ENCODE measurements at places on chromosomes 1 and 21.

DNA sequence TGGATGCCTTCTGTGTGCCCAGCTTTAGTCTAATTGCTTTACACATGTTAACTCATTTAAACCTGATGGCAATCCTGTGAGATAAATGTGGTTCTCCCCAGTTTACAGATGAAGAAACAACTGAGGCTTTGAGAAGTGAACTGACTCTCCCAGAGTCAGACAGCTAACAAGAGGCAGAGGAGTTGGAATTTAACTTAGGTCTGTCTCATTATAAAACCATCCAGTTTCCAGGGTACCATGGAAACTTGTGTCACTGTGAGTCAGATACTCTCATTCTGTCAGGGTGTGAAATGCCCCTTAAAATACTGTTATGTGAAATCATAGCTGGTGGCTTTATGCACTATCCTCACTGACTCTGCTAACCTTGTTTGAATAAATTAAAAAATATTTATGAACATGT lies 206.6 kb downstream of the PBX1 start:
- DNase-seq, result no peak

- no peak for DNase-seq
These were observed 1.3 kb upstream of the TXNIP start for GRCh38 chr1:145997718-145998023.

DNA sequence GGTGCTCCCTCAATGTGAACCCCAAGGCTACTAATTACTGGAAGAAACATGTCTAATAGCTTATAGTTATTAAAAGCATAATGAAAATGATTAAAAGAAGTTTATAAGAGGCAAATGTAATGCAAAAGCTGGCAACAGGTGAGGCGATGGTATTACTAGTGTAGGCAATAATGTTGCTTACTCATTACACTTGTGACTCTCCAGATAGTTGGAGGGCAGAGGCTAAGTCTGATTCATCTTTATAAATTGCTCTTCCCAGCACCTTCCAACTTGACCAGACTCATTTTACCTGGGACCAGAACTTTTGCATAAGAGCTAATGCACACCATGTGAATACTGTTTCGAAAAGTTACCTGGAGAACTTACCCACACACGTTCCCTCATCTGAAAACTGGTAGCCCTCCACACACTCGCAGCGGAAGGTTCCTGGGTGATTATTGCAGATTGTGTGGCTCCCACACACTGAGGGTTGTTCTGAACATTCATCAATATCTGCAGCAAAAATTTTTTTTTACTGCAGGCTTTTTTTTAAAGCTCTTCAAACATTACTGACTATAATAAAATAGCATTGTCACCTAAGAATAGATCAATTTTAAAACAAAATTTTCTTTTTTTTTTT lies 48.0 kb downstream of the NID1 start:
- DNase-seq, result no peak

- DNase-seq, result no peak
These were observed 201.2 kb downstream of the TOMM20 start for GRCh38 chr1:234927312-234927970.

- DNase-seq, result no peak
These were observed 1160.8 kb upstream of the ADGRL2 start for GRCh38 chr1:80639777-80640533.

GRCh38 chr1:40625076-40625475 lies 40.4 kb downstream of the RIMS3 start:
- no peak for DNase-seq

DNA sequence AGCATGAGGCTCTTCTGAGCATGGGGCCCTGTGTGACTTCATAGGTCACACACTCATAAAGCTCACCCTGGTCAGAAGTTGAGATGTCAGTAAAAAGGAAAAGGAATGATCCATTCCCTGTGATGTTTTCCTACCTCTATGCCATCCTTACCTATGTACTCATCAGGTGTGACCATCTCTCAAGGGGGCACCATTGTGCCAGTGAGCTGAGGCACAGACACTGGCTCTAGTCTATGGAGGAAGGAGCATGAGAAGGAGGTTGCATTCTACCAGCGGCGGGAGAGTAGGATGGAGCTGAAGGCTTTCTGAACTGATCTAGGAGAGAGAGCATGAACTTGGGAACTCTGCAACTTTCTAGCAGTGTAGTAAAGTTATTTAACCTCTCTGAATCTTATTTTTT lies 65.8 kb upstream of the RGL1 start:
- no peak for DNase-seq

DNA sequence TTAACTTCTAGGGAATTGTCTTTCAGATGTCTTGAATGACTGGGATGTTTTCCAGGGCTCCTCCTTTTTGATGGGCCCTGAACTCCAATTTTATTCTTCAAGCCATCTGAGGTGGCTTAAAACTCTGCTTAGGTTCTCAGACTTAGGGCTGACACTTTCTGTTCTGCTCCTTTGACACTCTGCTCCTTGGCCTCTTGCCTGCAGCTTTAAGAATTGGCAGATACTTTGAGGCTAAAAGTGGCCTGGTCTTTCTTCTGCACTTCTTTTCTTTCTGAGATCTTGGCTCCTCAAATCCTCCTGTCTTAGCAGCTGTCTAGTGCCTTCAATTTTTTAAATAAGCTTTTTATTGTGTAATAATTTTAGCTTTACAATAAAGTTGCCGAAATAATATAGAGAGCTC lies 294.6 kb downstream of the RPS6KC1 start:
- DNase-seq, result no peak

- no peak for DNase-seq
These were observed 2.5 kb downstream of the MFSD2A start for GRCh38 chr1:39957299-39958015.

GRCh38 chr1:28162151-28162550 lies 14.3 kb downstream of the PTAFR start:
- DNase-seq, result no peak

DNA sequence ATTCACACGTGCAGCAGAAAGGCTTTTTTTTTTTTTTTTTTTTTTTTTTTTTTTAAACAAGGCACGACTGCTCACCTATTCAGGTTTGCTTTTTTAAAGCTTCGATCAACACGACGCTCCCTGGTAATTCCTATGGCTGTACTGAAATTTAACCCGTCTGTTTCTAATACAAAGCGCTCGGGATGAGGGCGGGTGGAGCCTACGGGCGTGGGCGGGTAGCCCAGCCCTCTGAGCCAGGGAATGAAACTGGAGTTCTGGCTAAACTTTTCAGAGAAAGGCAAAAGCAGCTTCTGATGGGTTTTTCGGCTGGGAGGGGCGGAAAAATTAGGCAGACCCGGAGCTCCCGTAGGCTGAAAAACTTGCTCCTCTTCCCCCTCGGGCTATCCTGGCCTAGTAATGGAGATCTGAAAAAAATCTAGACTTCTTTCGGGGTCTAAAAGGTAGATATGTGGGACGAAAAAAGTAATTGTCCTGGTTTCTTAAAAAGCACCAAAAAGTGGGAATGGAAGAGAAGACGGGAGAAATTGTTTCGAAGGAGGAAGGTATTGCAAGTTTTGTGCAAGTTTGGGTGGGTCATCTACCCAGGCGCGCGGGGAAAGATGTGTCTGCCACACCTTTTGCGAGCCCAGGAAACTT lies 7.4 kb downstream of the NR5A2 start:
- no peak for DNase-seq

GRCh38 chr1:51927029-51927428 lies 48.5 kb upstream of the NRDC start:
- no peak for DNase-seq

DNA sequence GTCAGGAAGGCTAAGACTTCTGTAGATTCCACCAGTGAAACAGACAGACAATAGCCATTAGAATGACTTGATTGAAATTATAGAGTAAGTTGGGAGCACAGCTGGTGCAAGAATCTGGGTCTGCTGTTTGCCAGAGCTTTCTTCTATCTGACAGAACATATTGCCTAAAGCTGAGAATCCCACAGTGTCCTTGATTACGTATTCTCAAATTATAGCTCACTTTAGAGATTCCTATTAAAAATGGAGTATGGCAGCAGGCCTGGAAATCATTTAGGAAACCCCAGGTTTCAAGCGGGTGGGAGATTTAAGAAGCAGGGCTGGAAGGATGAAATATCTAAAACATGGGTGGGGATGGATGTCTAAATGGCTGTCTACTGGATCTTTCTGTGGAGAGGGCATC lies 639.7 kb upstream of the CXADR start:
- DNase-seq, result no peak

DNA sequence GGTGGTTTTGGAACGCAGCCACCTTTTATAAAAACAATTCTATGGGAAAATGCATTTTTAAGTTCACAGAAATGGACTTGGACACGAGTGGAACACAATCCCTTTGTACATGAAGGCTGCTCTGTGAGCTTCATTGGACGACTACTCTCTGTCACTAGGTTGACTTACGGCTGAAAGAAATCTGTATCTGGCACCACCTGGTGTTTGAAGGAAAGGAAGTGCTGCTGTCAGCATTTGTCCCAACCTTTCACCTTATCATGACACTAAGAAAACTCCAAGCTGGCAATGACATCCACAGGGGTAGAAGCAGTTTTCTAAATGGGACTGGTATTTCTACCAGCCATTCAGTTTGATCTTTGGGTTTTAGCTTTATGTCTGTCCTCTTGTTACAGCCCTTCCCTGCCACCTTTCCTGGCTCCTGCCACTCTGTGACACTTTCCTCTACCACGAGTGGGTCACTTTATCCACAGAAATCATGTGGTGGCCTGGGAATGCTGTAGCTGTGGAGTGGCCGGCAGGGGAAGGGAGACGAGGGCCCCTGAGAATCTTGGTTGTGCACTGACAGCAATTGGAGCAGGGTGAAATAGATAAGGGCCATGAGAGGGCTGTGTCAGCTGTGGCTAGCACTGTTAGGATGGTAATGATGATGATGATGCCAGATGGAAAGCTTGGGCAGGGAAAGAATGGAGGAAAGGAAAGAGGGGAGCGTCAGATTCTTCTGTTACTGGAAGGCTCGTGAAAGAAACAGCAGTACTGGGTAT lies 85.2 kb downstream of the TBX19 start:
- DNase-seq, result no peak

- DNase-seq, result peak; percentile 51
These were observed 25.3 kb upstream of the ETV3 start for GRCh38 chr1:157163273-157164127.

GRCh38 chr21:20720623-20721022 lies 277.6 kb upstream of the NCAM2 start:
- DNase-seq, result no peak

- DNase-seq, result no peak
These were observed at the start of gene KRTAP10-10 for GRCh38 chr21:44637018-44637850. TSS of gene KRTAP10-10 (plus strand) at chr21:44637356. CDS start at chr21:44637418, 62 bp downstream.

GRCh38 chr1:228101614-228101993 lies 1.5 kb downstream of the C1orf35 start:
- DNase-seq, result no peak

GRCh38 chr1:27192039-27192529 lies 37.2 kb upstream of the SLC9A1 start:
- DNase-seq, result no peak

GRCh38 chr21:29175408-29176134 lies 45.1 kb downstream of the MAP3K7CL start:
- DNase-seq, result no peak

DNA sequence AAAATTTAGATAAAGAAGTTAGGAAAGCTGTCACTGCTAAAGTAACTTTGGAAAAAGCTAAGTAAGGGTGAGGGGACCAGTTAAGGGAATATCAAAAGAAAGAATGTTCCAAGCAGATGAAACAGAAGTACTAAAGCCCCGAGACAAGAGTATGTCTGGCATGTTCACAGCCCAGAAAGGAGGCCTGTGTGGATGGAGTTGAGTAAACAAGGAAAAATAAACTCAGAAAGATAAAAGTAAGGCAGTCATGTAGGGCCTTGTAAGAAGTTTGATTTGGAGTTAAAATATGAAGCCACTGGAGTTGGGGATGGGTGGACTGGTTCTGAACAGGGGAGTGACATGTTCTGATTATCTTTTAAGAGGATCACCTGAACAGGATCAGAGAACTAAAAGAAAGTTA lies 177.9 kb downstream of the CDC42BPA start:
- no peak for DNase-seq

DNA sequence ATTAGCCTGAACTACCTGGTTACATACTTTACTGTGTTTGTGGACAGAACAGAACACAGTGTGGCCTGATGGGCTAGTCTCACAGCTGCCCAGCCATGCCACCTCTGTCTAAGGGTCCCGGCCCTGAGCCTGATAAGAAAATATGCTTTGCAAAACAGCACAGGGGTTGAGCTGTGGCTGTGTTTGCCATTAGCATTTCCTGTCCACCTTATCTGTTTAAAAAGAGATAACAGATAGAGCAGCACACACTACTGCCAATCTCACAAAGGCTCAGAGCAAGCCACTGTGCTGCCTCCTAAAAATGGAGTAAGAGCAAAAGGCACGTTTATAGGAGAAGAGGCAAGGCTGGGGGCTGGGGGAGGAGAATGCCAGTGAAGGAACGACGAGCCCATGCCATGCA lies 95.0 kb downstream of the SUSD4 start:
- no peak for DNase-seq

- no peak for DNase-seq
These were observed 5.9 kb upstream of the MTFR1L start for GRCh38 chr1:25813734-25814471.

GRCh38 chr1:218495931-218496330 lies 150.8 kb downstream of the TGFB2 start:
- DNase-seq, result no peak

DNA sequence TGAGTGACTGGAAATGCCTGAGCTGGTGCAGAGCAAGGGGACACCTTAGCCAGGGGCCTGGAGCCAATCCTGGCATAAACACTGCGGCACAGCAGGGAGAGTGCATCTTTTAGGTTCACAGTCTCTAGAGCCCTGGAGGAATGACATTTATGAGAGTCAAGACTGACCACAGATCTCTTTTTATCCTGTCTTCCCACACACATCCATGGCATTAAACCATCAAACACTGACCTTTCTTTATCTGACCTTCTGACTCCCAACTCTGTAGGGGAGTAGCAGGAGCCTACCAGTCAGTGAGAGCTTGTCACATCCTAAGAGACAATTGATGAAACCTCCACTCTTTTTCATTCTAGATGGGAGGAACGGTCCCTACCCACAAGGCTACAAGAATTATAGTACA lies 7.9 kb downstream of the CD34 start:
- DNase-seq, result no peak

- no peak for DNase-seq
These were observed 17.0 kb downstream of the PAPPA2 start for GRCh38 chr1:176479971-176480370.
